Fibroblast of skin of left quadriceps (primary cell): ENCODE measurements at places on chromosomes 12 and 14.

DNA sequence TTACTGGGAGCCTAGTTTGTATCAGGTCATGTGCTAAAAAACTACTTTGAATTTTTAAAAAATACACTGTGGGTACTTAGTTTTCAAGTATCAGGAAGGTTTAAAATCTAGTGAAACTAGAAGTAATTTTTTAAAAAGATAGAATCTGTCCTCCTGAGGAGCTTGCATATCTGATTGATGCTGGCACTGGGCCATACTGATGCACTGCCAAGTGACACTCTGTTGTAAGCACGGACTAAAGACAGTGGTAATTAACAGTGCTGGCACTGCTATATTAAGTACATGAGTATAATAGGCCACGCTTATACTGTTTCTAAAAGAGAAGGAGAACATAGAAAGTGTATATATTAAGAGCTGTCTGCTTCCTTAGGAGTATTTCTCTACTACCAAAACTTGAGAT, 10.0 kb upstream of the TBC1D30 start:
- no peak for DNase-seq

DNA sequence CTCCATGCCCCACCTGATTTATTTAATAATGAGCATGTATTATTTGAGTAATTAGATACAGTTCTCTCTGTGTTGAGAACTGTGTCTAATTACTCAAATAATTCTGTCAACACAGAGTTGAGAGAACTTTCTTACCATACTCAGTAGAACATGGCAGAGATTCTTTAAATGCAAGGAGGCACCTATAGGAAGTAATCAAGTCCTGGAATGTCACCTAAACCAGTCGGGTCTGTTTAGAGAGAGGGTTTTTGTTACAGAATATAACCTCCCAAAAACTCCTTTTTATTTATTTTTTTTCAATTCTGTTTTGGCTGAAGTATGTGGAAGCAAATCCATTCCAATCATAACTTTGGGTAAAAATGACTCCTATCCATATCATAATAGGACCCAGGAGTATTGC, 37.5 kb upstream of the CIT start:
- DNase-seq = no peak

DNA sequence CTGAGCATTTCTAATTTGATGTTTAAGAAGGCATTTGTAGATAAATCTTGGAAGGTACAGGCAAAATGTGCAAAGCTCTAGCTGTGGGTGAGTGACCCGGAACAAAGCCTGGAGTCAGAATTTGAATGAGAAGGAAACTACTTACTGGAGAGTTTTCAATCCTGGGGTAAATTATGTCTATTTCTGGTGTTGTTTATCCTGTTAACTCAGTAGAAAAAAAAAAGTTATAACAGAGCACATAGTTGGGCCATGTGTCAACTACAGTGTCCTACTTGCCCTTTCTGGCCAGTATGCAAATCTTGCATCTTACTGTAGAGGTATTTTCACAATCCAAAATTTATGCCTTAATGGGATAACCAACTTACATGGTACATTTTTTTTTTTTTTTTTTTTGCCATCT, 182.3 kb downstream of the SYNE2 start:
- no peak for DNase-seq

- no peak for DNase-seq
Measured at GRCh38 chr12:89092297-89092696, 260.0 kb downstream of the DUSP6 start.

DNA sequence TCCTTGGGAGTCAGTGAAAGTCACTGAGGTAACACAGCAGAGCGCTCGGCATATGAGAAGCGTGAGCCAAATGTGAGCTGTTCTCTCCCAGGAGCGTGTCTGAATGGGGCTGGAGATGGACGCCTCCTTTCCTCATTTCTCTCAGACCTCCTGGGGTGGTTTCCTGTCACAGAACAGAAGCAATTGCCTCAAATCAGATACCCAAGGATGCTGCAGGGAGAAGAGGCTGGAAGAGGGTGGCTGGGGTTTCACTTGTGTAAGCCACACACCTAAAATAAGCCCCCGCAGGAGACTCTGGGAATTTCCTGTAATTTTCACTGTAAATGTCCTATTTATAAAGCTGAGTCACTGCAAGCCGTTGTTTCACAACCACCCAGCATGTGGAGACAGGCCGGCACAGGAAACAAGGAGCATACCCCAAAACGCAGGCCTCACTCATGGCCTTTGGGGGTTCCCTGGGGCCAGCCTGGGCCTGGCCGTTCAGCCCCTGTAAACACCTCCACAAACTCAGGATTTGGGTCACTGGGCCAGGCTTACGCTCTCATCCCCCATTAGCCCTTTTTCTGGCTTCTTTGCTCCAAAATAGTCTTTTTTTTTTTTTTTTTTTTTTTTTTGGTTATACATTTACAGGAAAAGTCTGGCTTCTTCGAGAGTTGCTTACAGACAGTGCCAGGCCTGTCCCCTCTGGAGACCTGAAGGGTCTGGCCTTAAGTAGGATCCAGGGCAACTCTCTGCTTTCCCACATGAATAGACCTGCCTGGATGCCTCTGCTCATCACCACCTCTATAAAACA, 55.3 kb downstream of the VCPKMT start:
- DNase-seq = peak; percentile 92

DNA sequence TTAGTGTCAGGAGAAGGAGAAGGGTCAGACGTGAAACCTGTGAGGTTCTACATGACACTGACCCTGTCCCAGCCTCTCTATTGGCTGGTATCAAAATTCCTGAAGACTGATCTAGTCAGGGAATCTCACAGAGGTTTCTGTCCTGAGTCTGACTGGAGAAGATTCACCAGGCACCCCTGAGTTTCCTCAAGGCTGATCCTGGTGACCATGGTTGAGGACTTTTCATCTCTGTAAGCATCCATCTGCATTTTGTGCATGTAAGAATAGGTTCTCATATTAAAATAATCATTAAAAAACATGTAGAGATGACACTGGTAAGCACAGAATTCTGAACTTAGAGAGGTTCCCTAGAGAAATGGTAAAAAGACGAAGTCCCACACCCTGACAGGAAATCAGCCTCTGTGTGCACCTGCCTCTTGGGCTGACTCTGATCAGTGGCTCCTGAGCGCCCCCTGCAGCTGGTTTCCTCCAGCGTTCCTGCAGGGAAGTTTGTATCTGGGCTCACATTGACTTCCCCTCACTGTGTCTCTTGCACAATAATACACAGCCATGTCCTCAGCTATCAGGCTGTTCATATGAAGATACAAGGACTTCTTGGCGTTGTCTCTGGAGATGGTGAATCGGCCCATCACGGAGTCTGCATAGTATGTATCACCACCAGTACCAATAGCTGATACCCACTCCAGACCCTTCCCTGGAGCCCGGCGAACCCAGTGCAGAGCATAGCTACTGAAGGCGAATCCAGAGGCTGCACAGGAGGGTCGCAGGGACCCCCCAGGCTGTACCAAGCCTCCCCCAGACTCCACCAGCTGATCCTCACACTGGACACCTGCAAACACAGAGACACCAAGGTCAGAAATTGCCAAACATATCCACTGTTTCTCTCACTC, 991.9 kb downstream of the TMEM121 start:
- no peak for DNase-seq

DNA sequence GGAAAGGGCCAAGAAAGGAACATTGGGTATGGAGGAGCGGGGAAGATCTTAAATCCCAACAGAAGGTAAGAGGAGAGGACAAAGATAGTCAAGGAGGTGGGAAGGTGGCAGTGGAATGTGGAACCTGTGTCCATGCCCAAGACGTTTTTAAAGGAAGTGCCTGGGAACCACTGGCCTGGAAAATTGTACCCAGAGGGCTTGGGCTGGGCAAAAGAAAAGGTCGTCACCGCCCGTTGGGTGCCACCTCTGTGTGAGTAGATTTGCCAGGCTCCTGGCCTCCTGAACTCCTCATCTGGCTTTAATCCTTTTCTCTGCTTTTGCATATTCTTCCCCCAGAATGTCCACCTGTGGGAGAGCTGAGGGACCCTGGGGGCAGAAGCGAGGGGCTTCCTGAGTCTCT, 32.6 kb downstream of the JDP2 start:
- DNase-seq = no peak

DNA sequence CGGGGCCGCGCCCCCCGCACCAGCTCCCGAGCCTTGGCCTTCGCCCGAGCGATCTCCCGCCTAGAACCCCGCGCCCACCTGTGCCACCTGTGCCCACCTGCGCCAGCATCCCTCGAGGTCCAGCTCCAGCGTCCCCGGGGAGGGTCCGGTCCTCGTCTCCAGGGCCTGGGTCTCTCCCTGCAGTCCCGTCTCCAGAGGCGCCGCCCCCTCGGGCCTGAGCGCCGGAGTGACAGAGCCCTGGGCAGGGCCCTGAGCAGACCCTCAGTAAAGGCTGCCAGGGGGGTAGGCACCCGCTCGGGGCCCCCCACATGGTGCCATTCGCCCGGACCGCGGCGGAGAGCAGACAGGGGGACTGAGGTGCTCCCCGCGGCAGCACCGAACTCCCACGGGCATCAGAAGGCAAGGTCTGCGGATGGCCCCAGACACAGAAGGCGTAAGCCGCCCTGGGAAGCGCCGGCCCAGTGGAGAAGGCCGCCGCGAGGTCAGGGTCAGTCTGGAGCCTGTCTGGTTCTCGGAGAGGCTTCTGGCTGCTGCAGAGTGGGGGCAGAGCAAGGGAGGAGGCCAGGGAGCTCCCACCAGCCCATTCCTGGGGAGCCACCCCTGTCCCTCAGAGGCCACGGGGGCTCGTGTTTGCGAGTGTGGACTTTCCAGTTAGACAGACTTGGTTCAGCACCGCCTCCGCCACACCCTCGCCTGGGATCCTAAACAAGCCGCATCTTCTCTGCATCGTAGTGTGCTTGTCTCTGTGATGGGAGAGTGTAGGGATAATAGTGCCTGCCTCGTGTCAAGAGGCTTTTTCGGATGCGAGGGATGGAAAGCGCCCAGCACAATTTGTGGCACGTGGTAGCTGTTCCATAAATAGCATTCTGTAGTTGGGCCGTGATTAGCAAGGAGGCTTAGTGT, 1.1 kb upstream of the PPP1R13B start:
- no peak for DNase-seq

GRCh38 chr14:52333108-52333507, 19.0 kb downstream of the PTGER2 start:
- no peak for DNase-seq

DNA sequence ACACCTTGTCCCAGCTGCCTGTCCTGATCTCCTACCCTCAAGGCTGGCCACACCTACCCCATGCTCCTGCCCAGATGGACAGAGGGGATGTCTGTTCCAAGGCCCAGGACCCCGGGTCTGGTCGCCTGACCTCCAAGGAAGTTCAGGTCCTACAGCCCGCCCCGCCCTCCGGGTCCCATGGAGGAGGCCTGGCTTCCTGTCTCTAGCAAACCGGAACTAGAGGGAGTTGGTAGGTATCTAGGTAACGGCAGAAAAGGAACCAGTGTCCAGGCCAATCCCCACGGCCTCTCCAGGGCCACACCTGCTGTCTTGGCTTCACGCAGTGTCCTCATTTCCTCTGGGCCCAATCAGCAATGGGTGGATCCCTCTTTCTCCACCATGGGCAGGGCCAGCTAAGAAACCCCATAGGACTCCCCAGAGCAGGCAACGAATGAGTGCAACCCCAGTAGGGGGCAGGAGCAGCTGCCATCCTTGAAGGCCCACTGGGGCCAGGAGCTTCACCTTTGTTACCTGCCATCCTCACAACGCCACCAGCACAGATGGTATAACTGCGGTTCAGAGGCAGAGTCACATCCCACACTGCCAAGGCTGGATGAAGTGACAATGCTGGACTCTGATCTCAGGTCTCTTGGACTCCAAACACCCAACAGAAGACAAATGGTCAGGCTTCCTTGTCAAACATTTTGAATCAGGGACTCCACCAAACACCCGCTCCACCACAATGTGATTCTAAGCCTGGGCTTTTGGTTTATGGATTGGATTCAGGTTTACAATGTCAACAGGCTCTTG, 25.1 kb upstream of the RPLP0 start:
- DNase-seq = no peak

DNA sequence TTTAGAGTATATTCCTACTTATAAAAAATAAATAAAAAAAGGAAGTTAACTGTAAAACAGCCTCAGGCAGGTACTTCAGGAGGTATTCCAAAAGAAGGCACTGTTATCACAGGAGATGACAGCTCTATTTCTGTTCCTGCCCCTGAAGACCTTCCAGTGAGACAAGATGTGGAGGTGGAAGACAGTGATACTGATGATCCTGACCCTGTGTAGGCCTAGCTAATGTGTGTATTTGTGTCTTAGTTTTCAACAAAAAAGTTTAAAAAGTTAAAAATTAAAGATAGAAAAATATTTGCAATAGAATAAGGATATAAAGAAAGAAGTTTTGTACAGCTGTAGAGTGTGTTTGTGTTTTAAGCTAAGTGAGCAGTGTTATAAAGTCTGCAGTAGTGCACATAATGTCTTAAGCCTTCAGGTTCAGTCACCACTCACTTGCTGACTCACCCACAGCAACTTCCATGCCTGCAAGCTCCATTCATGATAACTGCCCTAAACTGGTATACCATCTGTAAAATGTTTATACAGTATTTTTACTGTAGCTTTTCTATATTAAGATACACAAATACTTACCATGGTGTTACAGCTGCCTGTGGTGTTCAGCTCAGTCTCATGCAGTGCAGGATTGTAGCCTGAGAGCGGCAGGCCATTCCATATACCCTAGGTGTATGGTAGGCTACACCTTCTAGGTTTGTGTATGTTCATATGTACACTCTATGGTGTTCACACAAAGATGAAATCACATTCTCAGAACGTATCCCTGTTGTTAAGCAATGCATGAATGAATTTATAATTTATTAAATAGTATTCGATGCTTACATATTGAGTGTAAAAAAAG, 121.1 kb downstream of the ANO6 start:
- DNase-seq = peak; percentile 70

DNA sequence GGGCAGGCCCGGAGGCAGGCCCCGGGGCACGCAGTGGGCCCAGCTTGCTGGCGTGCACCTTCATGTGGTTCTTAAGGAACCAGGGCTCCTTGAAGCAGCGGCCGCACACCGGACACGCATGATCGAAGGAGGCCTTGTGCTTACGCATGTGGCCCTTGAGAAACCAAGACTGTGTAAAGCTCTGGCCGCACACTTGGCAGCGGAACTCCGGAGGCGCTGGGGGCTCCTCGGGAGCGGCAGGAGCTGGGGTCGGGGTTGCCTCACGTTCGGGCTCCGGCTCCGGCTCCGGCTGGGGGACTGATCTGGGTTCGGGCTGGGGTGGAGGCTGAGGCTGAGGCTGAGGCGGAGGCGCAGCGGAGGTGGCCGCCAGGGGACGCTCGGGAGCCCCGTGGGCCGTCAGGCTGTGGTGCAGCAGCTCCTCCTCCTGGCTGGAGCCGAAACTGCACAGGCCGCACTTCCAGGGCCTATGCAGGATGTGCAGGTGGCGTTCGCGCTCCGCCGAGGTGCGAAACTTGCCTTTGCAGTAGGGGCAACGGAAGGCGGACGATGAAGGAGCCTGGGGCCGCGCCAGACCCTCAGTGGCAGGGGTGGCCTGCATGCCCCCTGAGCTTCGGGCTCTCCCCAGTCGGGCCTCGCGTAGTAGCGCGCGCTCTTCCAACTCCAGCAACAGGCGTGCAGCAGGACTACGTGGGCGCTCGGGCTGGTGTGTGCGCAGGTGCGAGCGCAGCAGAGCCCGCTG, 6.0 kb downstream of the ZNF219 start:
- DNase-seq = no peak

- peak; percentile 49 for DNase-seq
Measured at GRCh38 chr14:32028599-32028998, 48.5 kb upstream of the ARHGAP5 start.

GRCh38 chr12:10131111-10131690, 1.2 kb upstream of the CLEC7A start:
- no peak for DNase-seq
